Right renal pelvis (tissue), 4 donors: ENCODE measurements at places on chromosomes 7 and 10.
A peak's percentile ranks its signal among the peaks of the same experiment; 100 is the strongest.

- DNase-seq, result no peak
These were observed 319.0 kb downstream of the GLRX3 start for GRCh38 chr10:130455111-130455695.

DNA sequence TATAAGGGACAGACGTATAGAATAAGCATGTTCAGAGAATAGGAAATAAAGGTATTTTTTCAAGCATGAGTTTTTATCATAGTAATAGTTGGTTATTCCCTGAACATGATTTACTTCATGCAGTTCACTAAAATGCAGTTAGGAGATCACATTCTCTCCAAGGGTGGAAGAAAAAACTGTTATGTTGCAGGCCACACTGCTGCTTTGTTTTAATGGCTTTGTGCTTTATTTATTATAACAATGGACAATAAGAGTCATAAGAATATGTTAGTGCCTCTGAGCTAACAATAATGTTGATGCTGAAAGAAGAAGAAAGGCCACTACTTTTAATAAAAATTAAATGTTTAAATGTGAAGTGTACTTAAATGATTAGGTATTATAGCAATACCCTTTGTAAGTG is 78.5 kb upstream of the GATAD1 start:
- DNase-seq, result no peak

- DNase-seq, result no peak
These were observed 673.1 kb downstream of the TNS3 start for GRCh38 chr7:46908770-46909169.

- DNase-seq, result no peak
These were observed 59.2 kb downstream of the CDHR3 start for GRCh38 chr7:106022193-106022821.

- DNase-seq, result no peak
These were observed 2.2 kb upstream of the LGI1 start for GRCh38 chr10:93755443-93756116.

DNA sequence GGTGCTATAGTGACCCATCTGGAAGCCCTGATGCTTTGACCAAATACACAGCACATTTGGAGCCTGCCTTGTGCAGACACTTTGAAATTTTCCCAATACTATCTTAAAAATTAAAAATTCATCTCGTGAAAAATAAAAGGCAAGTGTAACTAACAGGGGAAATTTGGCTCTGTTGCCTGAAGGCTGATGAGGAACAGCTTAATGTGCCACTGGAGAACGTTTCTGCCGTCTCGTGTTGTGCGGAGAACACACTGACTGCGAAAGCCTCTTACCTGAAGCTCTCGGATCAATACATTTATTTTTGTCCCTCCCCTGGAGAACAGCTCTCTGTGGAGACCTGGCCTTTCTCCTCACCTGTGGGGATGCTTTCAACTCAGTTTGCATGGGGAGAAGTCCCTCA is 77.2 kb upstream of the CHST15 start:
- DNase-seq, result no peak

GRCh38 chr10:115981081-115981480 is 291.9 kb downstream of the GFRA1 start:
- peak; percentile 39 for DNase-seq

- DNase-seq, result no peak
These were observed 8.4 kb downstream of the GIGYF1 start for GRCh38 chr7:100685631-100686145.

DNA sequence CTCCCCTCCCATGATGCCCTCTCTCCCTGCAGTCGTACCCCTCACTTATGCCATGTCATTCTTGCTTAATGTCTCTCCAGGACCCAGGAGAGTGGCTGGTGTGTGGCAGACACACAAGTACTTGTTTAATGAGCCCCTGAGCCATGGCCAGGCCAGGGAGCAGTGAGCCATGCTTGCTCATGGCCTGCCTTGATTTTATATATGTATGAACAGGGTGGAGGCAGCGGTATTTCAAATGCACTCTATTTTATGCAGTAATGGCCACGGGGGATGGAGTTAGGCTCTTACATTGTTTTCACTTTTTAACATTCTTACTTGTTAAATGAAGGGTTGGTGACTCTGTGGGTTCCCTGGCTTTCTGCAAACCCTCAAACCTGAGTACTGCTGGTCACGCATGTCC is 144.8 kb downstream of the FANK1 start:
- no peak for DNase-seq

- DNase-seq, result no peak
These were observed 7.0 kb downstream of the NEURL1 start for GRCh38 chr10:103500481-103500880.

DNA sequence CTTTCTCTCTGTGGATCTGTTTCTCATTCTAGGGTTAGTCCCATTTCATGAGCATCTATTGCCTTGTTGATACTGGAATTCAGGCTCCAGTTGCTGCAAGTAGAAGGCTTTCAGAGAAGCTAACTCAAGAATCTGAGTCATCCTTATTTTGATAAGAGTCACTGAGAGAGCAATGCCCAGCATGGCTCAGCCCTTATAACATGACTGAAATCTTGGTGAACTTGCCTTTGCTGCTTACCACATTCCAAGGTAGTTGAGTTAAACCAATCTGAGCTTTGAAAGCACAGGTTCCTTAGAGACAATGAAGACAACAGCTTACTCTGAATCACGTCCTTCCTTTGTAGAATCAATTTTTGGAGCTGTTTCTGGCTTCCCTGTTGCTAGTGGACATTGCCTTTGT is 53.6 kb upstream of the CHCHD3 start:
- DNase-seq, result no peak
